ENCODE measurements at places on chromosomes 5 and 9.

- DNase-seq: no peak
Observed at GRCh38 chr5:178339272-178339671, 106.7 kb upstream of the PHYKPL start.

GRCh38 chr9:110753731-110754231 is 85.2 kb downstream of the MUSK start:
- no peak for DNase-seq

DNA sequence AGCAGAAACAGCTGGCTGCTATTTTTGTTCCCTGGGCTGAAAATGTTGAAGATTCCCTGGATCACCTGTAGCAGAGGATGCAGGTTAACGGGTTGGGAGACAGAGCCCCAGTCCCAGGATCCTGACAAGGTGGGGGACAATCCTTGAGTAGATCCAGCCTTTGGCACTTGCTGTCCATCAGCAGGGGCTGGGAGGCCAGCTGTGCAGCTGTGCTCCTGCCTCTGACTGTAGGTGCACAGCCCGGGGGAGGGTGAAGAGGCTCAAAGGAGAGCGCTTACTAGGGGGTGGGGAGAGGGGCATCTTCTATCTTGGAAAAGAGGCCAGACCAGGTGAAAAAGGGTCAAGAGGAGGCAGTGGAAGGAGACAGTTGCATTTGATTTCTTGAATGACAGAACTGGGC is 3.5 kb upstream of the DDX41 start:
- no peak for DNase-seq

DNA sequence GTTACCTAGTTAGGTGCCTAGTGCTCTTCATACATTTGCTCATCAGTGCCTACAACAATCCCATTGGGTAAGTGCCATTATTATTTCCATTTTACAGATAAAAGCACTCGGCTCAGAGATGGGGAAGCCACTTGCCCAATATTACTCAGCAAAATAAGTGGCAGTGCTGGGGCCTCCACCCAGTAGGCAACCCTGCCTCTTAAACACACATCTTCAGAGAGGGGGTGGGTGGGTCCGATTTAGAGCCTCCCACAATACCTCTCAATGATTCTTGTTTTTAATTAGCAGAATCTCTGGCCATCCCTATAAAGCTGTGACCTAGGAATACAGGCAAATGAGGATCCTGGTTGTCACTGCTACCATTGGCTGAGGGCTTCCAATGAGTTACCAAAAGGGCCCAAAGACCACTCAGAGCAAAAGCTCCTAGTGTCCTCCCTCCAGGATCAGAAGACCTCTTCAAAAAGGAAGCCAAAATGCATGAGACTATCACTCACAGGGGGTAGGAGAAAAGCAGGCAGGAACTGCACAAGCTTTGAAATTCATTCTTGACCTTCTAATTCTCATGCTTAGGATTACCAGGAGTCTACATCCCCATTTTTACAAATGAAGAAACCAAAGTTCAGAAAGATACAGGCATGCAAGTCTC is 36.1 kb upstream of the UBE2D2 start:
- DNase-seq: no peak

DNA sequence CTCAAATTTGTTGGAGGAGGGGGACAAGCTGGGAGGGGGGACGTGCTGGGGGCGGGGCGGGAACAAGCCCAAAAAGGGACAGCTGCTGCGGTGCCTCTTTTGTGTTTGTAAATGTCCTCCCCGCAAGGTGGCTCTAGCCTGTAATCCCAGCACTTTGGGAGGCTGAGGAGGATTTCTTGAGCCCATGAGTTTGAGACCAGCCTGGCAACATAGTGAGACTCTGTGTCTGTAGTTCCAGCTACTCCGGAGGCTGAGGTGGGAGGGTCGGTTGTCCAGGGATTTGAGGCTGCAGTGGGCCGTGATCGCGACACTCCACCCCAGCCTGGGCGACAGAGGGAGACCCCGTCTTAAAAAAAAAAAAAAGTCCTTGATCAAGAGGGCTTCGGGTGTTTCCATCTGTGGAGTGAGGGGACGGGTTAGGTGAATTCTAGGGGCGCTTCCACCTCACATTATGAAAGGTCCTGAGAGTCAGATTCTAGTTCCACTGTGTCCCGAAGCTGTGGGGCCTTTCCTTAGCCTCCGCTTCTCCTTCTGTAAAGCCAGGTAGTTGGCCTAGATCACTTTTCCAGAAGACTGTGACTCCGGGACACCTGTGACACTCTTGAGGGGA is 779 bp upstream of the CTNNA1 start:
- peak; percentile 42 for DNase-seq

DNA sequence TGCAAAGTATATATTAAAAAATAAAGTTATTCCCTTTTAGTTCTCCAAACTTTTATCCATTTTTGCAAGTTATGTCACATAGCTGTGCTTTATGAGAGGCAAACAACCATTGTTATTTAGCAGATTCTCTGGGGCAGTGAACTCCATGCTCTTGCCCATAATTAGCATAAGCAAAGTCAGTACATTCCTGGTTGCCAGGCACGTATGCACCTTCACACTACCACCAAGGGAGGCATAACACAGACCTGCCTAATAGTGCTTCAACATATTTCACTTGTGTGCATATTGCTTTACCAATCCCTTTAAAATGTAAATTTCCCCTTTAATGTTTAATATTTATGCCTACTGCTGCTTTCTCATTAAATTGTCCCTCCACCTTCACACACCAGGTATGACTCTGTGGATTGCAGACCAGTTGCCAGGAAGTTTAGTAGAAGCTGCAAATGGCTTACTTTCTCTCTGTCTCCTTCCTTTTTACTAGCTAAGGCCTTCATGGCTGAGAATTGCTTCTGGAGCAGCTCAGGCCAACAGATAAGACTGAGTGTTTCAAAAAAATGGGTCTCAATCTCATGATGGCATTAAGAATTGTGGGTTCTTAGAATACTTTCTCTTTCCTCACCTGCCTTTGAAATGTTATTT is 388.2 kb downstream of the PRR16 start:
- no peak for DNase-seq

- DNase-seq: no peak
Observed at GRCh38 chr5:137086342-137086741, 412.8 kb downstream of the SPOCK1 start.

DNA sequence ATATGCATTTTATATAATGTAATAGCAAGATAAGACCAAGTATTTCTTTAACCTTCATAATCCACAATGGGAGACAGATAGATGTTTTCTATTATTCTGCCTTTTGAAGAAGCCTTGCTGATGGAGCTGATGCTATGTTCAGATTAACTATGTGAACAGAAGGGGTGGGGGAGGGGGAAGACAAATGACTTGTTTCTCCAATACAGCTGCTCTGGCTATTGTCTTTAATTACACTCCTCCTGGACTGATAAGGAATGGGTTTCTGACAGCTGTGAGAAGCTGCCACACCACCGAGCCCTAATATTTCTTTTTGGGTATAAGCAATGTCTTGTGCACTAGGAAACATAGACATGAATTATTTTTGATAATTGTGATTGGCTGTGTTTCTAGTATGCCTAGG is 62.0 kb downstream of the CAVIN4 start:
- no peak for DNase-seq

GRCh38 chr9:91775011-91775707 is 174.9 kb downstream of the ROR2 start:
- peak; percentile 55 for DNase-seq

- DNase-seq: no peak
Observed at GRCh38 chr9:89418882-89419640, 78.9 kb downstream of the SEMA4D start.

- DNase-seq: no peak
Observed at GRCh38 chr5:111756581-111757354, at the start of gene NREP. TSS of gene NREP (minus strand) at chr5:111757194. CDS start at chr5:111755772, 1,422 bp downstream.

DNA sequence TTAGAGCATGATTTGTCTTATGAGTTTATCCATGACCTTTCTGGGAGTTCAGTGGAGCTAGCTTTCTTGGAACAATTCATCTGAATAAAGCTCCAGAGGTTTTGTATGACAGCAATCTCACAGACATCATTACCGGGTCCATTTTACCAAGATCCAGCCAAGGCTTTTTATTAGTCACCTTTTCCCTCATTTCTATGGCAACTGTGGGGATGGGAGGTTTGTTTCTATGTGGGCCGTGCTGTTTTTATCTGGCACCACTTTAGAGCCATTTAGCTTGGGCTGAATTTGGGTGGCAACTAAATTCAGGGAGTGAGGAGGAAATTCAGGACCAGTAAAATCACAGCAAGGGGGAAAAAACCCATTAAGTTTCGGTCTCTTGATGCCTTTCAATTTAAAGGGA is 245.7 kb downstream of the NSG2 start:
- no peak for DNase-seq

DNA sequence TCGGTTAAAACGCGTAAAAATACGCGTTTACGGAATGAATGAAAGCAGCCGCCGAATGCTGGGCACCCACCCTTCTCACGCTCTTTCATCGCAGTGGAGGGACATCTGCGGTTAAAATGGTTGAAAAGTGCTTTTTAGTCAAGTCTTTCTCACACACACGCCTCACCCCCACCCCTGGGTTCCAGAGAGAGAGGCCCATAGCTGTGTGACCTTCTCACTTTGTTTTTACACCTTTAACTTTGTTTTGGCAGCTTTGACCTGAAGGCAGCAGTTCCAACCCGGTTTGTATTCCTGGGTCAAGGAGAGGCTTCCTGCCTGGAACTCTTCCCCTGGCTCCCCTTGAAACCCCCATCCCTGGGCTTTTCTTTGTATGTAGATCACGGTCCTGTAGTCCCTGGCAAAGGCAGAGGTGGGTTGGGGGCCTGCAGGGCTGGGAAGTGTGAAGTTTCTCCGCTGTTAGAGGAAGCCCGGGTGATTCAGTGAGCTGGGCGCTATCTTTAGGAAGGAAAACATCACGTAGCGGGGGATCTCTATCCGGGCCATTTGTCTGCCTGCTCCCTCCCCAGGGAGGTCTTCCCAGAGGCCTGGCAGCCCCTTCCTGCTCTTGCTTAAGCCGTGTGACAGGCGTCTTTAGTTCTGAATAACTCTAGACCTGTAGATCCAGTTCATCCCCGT is 29.6 kb downstream of the SPRY4 start:
- DNase-seq: peak; percentile 81

GRCh38 chr9:37029304-37029775 is 4.7 kb downstream of the PAX5 start:
- DNase-seq: no peak

GRCh38 chr5:78508186-78508765 is 140.3 kb downstream of the LHFPL2 start:
- peak; percentile 79 for DNase-seq

GRCh38 chr5:78594610-78595457 is 53.7 kb downstream of the LHFPL2 start:
- DNase-seq: peak; percentile 98

- no peak for DNase-seq
Observed at GRCh38 chr9:72527801-72528195, 6.4 kb downstream of the TMC1 start.

DNA sequence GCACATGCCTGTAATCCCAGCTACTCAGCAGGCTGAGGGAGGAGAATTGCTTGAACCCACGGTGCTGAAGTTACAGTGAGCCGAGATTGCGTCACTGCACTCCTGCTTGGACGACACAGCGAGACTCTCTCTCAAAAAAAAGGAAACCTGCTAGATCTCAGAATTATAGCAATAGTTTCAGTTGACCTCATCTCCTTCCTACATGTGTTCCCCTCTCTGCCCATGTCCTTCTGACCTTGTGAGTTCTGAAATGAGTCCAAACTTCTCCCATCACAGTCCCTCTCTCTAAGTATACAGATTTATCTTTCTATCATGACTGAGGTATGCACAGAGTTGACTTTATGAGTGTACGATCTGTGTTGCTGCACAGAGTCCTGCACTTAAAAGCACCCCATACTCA is 44.6 kb upstream of the SHOC1 start:
- no peak for DNase-seq

- DNase-seq: peak; percentile 99
Observed at GRCh38 chr5:177194268-177194667, 60.7 kb downstream of the NSD1 start.

GRCh38 chr9:138098116-138098907 is 220.7 kb downstream of the CACNA1B start:
- no peak for DNase-seq

DNA sequence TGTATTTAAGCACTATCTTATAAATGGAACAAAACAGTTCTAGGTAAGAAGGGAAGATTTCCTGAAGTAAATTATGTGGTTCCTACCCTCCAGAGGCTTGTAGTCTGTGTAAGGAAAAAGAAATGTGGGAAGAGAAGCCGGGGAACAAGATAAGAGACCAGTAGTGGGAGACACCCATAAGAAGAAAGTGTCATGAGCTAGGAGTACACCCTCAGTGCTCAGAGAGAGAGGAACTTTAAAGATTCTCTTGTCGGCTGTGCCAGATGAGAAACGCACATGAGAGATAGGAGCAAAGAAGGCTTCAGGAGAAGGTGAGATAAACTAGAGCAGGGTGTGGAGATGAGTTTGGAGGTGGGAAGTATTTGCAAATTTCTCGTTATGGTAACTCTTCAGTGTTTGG is 18.1 kb downstream of the SLC36A1 start:
- no peak for DNase-seq

DNA sequence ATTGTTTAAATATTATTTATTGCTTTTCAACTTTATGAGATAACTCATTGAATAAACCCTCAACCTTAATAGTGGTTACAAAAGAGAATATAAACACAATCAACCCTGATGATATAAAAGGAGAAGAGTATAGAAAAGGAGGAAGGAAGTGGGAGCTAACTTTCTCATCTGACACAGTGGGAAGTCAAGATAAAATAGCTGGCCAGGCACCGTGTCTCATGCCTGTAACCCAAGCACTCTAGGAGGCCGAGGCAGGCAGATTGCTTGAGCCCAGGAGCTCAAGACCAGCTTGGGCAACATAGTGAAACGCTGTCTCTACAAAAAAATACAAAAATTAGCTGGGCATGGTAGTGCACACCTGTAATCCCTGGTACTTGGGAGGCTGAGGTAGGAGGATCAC is 93.5 kb downstream of the PPP2R2B start:
- DNase-seq: no peak

DNA sequence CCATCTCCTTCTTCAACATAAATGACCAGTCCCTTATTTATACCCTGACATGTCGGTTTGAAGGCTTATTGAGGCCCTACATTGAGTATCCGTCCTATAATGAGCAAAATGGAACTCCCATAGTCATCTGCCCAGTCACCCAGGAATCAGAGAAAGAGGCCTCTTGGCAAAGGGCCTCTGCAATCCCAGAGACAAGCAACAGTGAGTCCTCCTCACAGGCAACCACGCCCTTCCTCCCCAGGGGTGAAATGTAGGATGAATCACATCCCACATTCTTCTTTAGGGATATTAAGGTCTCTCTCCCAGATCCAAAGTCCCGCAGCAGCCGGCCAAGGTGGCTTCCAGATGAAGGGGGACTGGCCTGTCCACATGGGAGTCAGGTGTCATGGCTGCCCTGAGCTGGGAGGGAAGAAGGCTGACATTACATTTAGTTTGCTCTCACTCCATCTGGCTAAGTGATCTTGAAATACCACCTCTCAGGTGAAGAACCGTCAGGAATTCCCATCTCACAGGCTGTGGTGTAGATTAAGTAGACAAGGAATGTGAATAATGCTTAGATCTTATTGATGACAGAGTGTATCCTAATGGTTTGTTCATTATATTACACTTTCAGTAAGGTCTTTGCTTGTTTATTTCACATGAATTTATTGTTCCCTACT is 38.2 kb upstream of the BTNL3 start:
- peak; percentile 4 for DNase-seq

GRCh38 chr9:114416906-114417305 is 29.1 kb upstream of the AKNA start:
- DNase-seq: no peak
